ENCODE measurements at places on chromosomes 3 and 15.

GRCh38 chr15:35630985-35631384 is 85.0 kb upstream of the DPH6 start:
- DNase-seq, result no peak

DNA sequence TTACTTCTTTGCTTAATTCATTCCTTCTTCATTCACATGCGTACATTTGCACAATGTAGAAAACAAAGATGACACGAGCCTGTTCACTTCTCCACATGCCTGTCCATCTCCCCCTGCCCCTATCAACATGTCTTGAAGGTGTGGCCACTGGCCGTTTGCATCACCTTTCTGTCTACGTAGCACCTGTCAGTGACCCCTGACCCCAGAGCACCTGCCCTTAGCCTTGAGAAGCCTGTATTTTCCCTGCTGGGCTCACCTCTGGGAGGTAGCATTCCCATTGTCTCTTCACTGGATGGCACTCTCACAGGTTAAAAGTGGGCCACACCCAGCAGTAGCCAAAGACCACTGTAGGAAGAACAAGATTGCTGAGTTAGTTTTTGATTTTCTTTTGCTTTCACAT is 234.1 kb downstream of the THSD4 start:
- no peak for DNase-seq

- no peak for DNase-seq
Measured at GRCh38 chr15:62142736-62143135, 22.3 kb downstream of the C2CD4B start.

DNA sequence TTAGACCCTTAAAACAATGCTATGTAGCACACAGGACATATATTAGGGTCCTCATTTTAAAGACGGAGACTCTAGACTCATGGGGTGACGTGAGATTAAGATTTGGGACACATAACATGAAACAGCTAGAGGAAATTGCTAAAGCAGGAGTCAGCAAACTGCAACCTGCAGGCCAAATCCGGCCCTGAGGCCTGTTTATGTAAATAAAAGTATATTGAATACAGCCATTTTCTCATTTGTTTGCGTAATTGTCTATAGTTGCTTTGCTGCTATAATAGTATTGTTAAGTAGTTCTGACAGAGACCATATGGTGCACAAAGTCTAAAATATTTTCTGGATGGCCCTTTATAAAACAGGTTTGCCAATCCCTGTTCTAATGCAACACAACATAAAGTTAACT is 115.5 kb downstream of the TMCO5A start:
- no peak for DNase-seq

DNA sequence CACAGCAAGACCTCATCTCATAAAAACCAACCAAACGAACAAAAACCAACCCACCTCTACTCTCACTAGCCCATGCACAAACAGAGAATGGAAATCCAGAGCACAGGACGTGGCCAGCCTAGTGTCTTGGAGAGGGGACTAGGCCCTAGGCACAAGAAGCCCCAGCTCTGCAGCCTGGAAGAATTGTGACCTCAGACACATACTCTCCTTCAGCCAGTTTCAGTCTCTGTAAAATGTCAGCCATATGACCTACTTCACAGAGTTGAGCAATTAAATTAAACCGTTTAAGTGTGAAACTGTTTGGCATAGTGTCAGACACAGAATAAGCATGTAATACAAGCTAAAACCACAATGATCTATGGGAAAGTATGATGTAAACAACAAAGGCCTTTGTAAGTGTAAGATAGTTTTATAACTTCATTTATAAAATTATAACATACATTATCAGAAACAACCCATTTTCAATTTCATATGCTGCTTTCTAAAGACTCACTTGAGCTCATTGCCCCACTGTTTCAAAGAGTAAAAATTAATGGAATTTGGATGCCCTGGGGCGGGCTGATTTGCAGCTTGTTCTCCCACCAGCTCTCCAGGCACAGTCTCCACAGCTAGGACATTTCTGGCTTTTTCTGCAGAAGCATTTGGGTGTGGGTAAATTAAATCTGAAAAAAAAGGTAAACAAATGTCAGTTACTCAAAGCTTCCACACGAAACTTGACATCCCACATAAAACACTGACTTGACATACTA is 32.9 kb downstream of the TBC1D2B start:
- DNase-seq, result no peak

- DNase-seq, result peak; percentile 12
Measured at GRCh38 chr3:113051787-113052186, 61.0 kb downstream of the GTPBP8 start.

DNA sequence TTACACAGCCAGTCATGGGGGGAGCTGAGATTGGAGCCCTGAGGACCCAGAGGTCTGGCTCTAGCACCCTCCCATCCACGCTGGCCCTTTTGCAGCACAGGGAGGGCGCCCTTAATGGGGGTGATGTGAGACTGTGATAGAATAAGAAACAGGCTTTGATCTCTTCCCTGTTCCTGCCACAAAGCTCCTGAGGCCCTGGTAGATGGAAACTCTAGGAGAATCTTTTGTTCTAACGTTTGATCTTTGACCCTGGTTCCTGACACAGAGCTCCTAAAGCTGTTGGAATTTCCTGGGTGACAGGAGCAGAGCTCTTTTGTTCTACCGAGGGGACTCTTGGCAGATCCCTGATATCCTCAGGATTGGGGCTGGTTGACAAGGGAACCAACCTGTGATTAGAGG is 1.2 kb upstream of the UROC1 start:
- DNase-seq, result no peak

GRCh38 chr3:123336441-123336851 is 112.4 kb downstream of the ADCY5 start:
- no peak for DNase-seq

DNA sequence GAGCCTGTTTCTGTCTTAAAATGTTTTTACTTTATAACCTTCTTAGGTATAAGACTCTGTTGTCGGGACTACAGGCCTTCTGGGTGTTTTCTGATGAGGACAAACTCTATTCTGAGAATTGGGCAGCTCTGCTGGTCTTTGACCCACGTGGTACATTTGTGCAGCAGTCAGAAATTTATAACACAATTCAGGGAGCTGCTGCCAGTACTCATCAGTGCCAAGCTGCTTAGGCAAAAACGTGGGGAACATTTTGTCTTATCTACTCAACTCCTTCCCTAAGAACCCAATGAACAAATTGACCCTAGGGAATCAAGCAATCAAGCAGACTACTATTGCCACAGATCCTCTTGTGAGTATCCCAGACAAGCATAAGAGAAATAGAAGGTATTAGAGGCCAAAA is 180.7 kb upstream of the PDZRN3 start:
- no peak for DNase-seq

DNA sequence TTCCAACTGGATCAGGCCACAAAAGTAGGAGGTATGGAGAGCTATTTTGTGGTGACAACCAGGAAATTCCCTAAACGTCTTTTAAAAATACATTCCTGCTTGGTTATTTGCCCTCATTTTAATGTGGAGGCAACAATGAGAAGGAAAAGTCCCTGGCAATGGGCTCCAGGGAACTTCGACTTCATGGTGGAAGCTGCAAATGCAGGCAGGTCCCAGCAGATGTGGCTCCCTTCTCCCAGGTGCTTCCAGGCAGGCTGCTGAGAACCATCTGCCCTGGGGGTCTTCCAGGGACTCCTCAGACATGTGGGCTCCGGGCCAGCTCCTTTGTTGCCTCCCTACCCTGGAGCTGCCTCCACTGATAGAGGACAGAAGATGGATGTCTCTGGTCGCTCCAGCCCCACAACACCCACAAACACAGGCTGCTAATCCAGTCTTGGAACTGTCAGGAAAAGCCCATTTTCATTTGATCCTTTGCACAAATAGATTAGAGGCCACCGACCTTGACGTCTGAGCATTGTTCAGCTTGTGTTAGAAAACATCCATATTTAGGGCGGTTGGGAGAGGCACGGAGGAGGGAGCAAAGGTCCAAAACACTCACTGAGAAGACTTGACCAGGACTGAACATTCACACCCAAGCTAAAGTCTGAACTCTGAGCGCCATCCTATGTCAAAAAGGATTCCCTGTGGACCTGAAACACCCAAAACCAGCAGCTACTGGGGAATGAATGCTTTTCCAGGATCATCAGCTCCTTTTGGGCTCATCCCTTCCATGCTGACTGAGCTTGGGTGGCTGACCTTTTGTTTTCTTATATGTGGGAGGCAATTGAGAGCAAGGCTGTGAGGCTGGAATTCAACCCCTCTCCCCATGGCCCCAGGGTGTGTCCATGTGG is 30.2 kb upstream of the SLCO2A1 start:
- DNase-seq, result no peak

- no peak for DNase-seq
Measured at GRCh38 chr15:83612898-83613635, 40.9 kb upstream of the ADAMTSL3 start.

DNA sequence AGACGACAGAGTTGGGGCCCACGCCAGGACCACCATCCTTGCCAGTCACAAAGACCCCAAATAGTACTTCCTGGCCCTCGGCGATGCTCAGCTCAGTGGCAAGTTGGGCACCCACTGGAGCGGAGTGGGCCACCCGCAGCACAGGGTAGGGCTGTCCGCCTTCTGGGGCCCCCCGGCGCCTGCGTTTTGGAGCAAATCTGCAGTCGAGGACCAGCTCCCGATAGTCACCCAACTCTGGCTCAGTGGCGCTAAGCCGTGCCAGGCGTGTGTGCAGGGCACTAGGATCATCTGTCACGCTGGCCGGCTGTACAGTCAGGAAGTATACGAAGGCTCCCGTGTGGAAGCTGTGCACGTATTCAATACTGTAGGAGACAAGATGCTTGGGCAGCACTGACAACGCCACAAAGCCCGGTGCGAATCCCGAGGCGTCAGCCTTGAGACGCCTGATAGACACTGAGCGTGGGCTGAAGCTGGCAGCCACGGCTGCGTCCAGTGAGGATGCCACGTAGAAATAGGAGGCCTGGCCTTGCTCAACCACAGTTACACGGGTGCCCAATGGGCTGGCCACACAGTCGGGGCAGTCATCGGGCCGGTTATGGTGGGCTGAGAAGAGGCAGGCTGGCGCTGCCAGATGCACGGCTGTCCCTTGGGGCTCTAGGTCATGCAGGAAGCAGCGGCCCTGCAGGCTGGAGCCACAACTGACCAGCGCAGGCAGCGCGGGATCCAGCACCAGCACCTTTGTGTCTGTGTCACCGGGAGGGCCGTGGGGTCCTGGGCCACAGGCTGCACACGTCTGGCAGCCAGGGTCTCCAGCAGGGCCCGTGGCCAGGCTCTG is 945 bp downstream of the MST1R start:
- no peak for DNase-seq

GRCh38 chr15:41603941-41604911 is 45.2 kb downstream of the TYRO3 start:
- peak; percentile 51 for DNase-seq

- DNase-seq, result no peak
Measured at GRCh38 chr15:37134699-37135131, 34.4 kb upstream of the MEIS2 start.

DNA sequence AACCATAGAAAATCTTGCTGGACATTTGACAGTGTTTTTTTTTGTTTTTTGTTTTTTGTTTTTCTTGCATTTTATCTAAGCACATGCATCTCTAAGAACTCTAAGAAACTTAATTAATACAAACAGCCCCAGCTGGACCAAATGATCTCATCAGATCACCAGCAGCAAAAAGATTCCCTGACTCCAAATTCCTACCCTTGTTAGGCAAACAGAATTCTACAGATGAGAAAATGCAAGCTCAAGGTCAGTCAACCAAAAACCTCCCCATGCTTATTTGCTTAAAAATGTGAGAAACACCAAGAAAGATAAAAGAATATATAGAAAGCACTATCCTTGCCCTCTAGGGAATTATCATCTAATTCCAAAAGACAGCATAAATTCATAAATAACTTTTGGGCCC is 65.4 kb downstream of the FOXP1 start:
- no peak for DNase-seq

- DNase-seq, result no peak
Measured at GRCh38 chr15:39834256-39834655, 51.6 kb upstream of the FSIP1 start.

GRCh38 chr3:170524073-170524472 is 61.8 kb downstream of the SLC7A14 start:
- DNase-seq, result no peak

DNA sequence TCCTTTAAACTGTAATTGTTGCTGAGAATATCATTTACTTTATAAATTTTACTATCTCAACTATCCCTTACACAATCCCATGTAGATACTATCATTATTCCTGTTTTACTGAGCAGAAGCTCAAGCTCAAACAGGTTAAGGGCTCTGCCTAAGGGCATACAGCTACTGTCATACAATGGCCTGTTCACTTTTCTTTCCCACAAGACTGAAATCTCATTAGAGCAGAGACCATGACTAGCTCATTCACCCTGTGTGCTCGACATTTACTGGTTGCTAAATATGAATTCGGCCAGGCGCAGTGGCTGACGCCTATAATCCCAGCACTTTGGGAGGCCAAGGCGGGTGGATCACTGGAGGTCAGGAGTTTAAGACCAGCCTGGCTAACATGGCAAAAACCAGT is 1.6 kb upstream of the MESP2 start:
- DNase-seq, result no peak

GRCh38 chr3:160486459-160486869 is 36.9 kb upstream of the TRIM59 start:
- DNase-seq, result no peak

- no peak for DNase-seq
Measured at GRCh38 chr15:50192164-50192563, 10.2 kb downstream of the SLC27A2 start.

DNA sequence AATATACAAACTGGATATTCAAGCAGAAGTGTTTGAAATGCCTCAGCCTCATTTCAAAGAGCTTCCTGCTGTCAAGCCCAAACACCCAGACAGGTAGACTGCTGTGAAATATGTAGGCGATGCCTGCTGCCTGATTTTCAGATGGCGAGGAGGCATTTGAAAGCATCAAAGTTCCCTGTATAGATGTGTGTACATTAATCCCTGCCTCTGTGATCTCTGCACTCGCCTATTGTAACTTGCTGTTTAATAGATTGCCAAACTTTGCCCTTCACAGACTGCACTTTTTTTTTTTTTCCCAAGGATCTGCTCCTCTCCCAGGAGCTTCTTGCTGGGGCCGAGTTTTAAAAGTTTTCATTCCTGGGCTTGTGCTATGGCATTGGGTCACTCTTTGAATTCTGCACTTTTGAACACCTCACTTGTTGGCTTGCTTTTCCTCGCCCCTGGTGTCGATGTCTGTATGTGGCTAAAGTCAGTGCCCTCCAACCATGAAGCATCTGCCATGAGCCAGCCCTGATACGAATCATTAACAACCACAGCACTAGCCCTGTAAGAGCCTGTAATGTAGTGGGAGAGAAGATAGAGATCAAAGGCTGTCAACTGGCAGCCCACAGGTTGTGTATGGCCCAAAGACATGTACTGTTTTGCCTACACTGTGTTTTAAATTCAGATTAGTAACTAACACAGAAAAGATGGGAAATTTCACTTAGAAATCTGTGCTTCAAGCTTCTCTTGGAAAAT is 287.6 kb upstream of the ICE2 start:
- no peak for DNase-seq

GRCh38 chr3:71926262-71926600 is 141.3 kb upstream of the PROK2 start:
- peak; percentile 14 for DNase-seq

GRCh38 chr3:107796791-107797190 is 274.0 kb downstream of the BBX start:
- no peak for DNase-seq

- no peak for DNase-seq
Measured at GRCh38 chr15:84834229-84834955, 17.2 kb downstream of the ALPK3 start.

GRCh38 chr3:88742674-88743507 is 364.5 kb upstream of the EPHA3 start:
- DNase-seq, result no peak

GRCh38 chr3:52554026-52554755 is 17.8 kb downstream of the UQCC5 start:
- no peak for DNase-seq
